ENCODE measurements at places on chromosomes 7 and 10. TPM values are rescaled to one million over a fixed set of nuclear protein-coding genes. Genes with fewer than 3 reads are reported as not detected.

DNA sequence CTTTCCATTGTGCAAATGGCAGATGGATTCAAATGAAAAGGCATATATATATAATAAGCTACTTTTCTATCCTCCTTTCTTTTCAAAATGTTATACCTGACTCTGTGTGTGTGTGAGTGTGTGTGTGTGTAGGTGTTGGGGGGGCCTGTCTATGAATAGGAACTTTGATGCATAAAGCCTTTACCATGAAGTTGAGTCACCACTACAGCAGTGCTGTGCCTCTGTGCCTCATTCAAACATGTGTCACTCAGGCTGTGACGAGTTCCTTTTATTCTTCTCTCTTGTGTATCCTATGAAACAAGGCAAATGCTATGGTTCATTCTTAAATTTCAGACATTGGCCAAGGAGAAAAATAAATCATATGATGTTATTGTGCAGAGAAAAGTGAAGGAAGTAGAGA, 52.7 kb upstream of the DKK1 start:
- H3K4me1 ChIP-seq, result peaks cover 3% of the 10 kb centered on the region
- H3K36me3 ChIP-seq, result no peaks in the 10 kb centered on the region
- H3K27ac ChIP-seq, result no peak overlapping the region
- H3K4me3 ChIP-seq, result no peak overlapping the region
- no peak for DNase-seq

- no peak overlapping the region for H3K27ac ChIP-seq
- H3K4me3 ChIP-seq, result no peak overlapping the region
- no peaks in the 10 kb centered on the region for H3K27me3 ChIP-seq
- no peak for DNase-seq
Observed at GRCh38 chr7:112630565-112630964, 149.8 kb downstream of the LSMEM1 start.

DNA sequence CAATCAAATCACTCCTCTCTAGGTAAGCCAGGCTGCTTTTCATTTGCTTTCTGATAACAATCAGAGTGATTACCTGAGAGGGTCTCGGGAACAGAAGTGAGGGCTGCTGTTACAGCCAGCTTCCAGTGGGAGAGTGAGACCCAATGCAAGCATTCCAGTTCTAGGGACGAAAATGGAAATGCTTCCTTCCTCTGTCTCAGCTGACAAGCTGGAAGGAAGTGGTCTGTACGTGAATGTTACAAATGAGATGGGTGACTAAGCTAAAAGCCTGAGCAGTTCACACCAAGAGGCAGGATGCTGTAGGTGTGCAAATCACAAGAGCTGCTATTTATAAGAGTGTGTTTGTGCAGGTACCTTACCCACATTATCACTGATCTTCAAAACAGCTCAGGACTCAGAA, 772.4 kb downstream of the GRID1 start:
- H3K4me3 ChIP-seq, result no peak overlapping the region
- no peak for DNase-seq
- H3K27me3 ChIP-seq, result no peaks in the 10 kb centered on the region

DNA sequence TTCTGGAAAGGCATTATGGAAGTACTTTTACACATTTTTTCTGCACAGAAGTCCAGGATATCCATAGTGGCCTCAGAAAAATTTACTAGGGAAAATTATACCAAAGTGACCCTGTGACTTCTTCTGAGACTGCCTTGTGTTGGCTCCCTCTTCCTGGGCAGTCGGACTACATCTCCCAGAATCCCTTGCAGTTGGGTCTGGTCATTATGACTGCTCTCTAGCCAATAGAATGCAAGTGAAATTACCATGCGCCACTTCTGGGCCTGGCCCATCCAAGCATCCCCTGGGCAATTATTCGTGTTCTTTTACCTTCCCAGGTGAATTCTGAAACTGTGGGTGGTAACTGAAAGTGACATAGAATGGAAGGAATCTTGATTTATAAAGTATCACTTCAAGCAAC, 430.9 kb downstream of the ACTR3B start:
- H3K36me3 ChIP-seq, result no peaks in the 10 kb centered on the region
- DNase-seq, result peak; percentile 51
- no peaks in the 10 kb centered on the region for H3K4me1 ChIP-seq
- H3K4me3 ChIP-seq, result no peak overlapping the region

- H3K27me3 ChIP-seq, result no peaks in the 10 kb centered on the region
- H3K4me3 ChIP-seq, result no peak overlapping the region
- H3K4me1 ChIP-seq, result peaks cover 10% of the 10 kb centered on the region
- no peaks in the 10 kb centered on the region for H3K36me3 ChIP-seq
- no peak overlapping the region for H3K27ac ChIP-seq
Observed at GRCh38 chr7:24017519-24017918, 266.5 kb upstream of the NPY start.

GRCh38 chr10:95500649-95501048, 60.5 kb downstream of the SORBS1 start:
- no peak overlapping the region for H3K27ac ChIP-seq
- no peak for DNase-seq
- no peak overlapping the region for H3K4me3 ChIP-seq
- H3K27me3 ChIP-seq, result no peaks in the 10 kb centered on the region

DNA sequence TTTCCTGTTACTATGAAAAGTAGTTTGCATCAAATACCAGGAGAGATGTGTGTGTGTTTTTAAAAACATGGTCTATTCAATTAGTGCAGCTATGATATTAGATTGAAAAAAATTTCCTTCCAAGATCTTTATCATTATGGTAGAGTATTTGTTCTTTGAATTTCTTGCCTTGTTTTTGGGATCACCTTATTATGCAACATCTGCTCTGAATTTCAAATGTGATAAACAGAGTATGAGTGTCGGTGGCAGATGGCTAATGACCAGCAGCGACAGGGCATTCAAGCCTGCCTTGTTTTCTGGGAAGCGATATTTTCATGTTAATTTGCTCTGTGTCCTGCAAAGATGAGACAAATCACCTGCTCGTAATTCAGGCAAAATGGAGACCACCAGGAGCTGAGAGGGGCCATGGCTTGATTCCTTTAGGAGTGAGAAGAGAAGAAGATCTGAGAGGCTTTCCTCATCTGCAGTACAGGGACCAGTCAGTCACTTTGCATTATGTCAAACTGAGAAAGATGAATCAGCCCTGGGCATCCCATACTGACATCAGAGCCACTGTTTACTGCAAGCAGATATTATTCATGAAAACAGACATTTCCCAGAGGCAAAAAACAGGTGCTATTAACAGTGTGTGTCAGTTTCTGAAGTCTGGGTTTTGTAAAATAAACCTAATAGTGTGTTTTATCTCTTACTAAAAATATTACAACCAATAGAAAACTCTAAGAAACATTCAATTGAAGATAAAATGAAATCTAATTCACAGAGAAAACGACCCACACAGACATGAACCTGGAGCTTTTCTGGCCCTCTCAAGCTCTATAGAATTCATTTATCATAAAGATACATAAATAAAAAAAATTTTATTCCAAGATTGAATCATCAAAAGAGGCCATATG, 67.6 kb downstream of the CDK6 start:
- DNase-seq, result no peak
- H3K27ac ChIP-seq, result no peak overlapping the region
- H3K27me3 ChIP-seq, result no peaks in the 10 kb centered on the region
- no peak overlapping the region for H3K4me3 ChIP-seq

- no peak overlapping the region for H3K4me3 ChIP-seq
- H3K36me3 ChIP-seq, result no peaks in the 10 kb centered on the region
Observed at GRCh38 chr10:124472071-124472470, 10.4 kb downstream of the LHPP start.

- no peaks in the 10 kb centered on the region for H3K4me1 ChIP-seq
- no peak for DNase-seq
- no peak overlapping the region for H3K4me3 ChIP-seq
- H3K36me3 ChIP-seq, result no peaks in the 10 kb centered on the region
- no peaks in the 10 kb centered on the region for H3K27me3 ChIP-seq
- H3K27ac ChIP-seq, result no peak overlapping the region
Observed at GRCh38 chr7:7109934-7110333, 72.4 kb upstream of the C1GALT1 start.

FBXL13 gene
- total RNA-seq, result 8.2 TPM

SND1 gene
- total RNA-seq, result 154 TPM
